ENCODE measurements at places on chromosomes 5 and 9.

DNA sequence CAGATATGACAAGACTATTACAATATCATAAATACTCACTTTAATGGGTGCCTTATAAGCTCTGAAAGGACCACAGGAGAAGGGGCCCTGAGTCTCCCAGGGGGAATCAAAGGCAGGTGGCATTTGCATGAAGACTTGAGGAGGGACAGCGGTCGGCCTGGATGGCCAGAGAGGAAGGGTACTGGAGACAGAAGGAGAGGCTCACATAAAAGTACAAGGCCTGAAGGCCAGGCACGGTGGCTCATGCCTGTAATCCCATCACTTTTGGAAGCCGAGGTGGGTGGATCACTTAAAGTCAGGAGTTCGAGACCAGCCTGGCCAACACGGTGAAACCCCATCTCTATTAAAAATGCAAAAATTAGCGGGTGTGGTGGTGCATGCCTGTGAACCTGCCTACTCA lies 29.1 kb upstream of the LMX1B start:
- no peak for DNase-seq

- DNase-seq = no peak
Observed at GRCh38 chr9:14283276-14283675, 30.7 kb downstream of the NFIB start.

DNA sequence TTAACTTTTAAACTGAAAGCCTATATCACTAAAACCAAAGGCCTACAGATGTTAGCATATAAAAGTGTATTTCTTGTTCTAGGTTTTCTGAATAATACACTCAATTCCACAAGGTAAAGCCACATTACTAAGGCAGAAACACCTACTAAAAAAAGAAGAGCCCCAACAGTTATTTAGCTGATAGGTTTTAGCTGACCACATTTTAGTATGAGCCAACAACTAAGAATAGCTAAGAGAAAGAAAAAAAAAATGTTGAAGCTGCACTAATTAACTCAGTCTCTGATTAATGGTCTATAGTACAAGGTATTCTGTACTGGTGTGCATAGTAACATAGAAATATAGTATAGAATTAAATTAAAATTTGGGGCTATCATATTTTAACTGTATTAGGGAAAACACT lies 23.5 kb downstream of the ZFR start:
- no peak for DNase-seq

DNA sequence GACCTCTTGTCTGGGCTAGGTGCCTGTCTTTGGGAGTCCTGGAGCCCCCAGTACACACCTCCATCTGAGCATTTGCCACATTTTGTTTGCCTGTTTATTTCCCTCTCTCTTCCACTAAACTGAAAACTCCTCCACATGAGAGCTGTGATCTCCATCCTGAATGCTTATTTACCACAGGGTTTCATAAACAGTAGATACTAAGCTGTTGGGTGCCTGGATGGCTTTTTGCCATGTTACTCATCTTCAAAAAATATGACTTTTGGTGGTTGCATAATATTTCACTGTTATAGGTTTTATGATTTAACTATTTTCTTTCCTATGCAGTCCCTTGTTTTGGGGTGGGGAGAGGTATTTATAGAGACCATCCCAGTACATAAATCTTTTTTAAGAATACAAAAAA lies 99.6 kb downstream of the APBA1 start:
- DNase-seq = no peak

GRCh38 chr9:137660144-137660543 lies 41.3 kb downstream of the EHMT1 start:
- no peak for DNase-seq

DNA sequence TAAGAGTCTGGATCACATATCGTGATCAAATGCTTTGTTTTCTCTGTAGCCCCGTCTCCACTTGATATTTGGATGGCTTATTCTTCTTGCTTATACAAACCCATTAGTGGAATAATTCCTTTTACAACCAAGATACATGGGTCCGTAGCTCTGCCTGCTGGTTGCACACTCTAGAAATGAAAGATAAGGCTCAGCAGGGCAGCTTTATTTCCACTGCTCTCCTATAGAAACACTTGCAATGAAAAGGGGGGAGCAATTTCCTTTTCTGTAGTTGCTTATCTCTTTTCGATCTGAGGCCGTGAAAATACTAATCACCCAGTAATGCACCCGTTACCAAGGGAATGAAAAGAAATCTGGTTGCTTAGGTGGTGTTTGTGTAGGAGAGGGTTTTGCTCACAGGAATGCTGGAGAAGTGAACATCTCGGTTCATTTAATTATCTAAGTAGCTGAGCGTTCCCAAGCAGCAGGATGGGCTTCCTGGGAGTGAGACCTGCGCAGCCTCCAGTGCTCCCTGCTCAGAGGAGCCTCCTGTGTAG lies 131.7 kb downstream of the ADAMTS16 start:
- DNase-seq = peak; percentile 53

DNA sequence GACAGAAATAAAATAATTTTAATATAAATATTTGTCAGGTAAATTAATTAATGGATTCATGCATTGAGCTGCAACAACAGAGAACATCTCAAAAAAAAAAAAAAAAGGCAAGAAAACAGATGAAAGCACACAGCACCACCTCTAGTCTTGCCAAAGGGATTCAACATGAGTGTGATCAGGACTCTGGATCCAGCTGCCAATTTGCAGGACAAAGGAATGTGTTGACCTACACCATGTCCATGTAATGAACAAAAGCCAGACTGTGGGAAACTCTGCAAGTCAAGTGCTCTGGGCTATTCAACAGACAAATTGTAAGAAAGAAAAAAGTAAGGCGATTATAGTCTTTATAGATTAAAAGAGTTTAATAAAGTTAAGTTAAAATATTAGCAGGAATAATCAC lies 769.3 kb downstream of the TLR4 start:
- no peak for DNase-seq

DNA sequence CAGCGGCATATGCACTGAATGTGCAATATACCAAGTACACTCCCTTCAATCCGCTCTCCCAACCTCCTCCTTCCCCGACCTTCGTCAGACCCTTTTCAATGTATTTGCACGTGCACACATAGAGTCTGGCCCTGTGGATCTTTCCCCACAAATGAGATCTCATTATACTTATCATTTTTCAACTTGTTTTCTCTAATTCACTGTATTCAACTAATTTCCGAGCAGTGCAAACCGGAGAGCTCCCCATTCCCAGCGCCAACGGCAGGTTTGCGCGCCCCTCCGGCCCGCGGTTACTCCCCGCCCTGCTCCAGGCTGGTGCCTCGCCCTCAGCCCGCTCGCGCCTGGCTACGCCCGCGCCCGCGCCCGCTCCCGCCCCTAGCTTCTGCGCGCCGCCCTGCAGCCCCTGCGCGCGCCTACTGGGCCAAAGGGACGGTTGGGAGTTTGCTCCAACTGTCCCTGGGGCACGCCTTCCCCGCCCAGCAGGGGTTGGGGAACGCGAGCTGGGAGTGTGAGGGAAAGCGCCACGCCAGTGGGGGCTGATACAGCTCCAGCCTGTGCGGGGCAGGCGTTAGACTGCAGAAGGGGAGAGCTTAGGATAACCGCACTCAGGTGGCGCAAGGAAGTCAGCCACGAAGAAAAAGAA lies 3.3 kb upstream of the CDC20B start:
- no peak for DNase-seq

DNA sequence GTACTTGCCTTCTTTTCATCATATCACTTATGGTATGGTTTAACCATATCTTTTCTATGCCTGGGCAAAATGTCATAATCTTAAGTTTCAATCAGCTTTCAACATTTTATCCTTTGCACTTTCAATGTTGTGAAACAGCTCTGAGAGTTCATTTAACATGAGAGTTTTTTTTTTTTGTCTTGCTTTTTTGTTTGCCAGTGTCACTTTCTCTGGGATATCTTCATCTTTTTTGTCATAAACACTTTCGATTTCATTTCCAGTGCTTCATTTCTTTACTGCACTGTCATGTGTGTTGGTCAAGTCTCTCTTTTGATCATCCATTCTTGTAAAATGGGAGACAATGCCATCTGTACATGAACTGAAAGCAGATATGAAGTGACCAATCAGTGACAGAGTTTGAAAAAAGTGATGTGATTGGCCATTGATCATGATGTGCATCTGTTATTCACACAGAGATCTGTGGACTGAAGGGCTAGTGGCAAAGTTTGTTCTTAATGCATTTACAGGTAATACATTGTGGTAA lies 7.5 kb upstream of the POU5F2 start:
- DNase-seq = no peak

DNA sequence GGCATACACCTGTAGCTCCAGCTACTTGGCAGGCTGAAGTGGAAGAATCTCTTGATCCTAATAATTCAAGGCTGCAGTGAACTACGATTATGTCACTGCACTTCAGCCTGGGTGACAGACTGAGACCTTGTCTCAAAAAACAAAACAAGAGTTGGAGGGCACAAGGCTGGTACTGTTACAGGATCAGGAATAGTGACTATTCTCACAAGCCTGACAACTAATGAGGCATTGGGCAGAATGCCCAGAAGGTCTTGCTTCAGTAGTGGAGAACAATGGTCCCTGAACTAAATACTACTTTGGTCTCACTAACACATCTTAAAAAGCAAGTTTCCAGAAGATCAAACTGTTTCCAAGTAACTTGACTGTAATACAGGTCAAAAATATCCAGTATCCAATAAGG lies 182.9 kb upstream of the RFX3 start:
- peak; percentile 7 for DNase-seq

DNA sequence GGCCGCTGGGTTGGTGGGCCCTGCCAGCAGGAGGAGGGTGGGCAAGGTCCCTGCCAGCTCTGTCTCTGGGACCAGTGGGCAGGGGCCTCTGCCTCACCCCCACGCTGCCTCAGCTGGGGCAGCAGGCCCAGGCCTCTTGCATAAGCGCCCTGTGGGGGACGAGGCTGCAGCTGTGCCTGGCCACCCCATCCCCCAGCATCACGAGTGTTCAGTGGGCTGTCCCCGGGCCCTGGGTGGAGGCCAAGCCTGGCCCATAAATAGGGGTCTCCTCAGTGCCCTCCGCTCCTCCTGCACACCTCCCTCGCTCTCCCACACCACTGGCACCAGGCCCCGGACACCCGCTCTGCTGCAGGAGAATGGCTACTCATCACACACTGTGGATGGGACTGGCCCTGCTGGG lies at the start of gene PTGDS:
TSS of gene PTGDS (plus strand) at position 282 of the 400 bp plus-strand sequence. CDS start at position 357, 75 bp downstream.
- peak; percentile 97 for DNase-seq

- DNase-seq = no peak
Observed at GRCh38 chr5:54178207-54178606, 132.2 kb downstream of the ARL15 start.

- DNase-seq = no peak
Observed at GRCh38 chr9:76092572-76092971, 202.1 kb downstream of the PCSK5 start.

- no peak for DNase-seq
Observed at GRCh38 chr5:81986126-81986525, 14.3 kb downstream of the ATG10 start.

DNA sequence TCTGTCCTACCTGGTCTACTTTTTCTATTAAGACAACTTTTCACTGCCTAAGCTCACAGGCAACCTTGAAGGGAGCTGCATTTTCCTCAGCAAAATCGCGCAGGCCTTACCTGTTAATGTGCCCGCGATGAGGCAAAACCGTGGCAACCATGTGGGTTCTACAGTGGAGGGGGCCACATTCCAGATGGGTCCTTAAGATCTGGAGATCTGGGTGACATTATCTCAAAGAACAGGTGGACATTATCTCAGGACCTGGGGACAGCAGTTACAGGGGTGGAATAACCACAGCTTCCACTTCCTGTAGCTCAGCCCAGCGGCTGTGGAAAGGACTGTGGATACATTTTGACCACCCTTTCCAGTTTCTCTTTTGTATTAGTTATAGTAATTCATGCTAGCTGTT lies 112.8 kb upstream of the PTCH1 start:
- no peak for DNase-seq

- DNase-seq = no peak
Observed at GRCh38 chr5:127834554-127834953, 131.4 kb downstream of the CCDC192 start.

- DNase-seq = no peak
Observed at GRCh38 chr5:139657363-139658321, 9.5 kb downstream of the CXXC5 start.

DNA sequence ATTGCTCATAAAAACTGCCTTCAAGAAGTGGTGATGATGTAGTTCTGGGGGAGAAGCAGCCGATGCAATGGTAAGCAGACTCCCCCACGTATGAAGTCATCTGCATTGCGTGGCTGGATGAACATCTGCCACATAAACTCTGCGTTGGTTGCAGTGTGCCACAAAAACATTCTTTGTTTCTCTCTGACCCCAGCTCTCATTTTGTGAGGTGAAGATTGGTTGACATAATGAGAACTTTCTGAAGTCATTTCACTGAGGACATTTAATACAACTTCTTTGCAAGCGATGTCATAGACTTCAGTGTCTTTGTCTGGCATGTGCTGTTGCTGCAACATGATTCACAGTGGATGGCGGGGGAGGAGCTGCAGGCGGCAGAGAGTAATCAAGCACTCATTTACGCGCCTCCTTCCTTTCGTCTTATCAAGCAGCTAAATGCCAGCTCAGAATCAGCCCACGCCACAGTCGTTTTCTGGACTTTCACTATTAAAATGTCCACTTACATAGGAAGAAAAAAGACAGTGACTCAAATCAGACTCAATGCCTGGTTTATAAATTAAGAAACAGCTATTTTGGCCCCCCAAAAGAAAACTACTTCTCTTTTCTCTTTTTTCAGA lies 91.5 kb upstream of the NFIL3 start:
- DNase-seq = peak; percentile 46

- no peak for DNase-seq
Observed at GRCh38 chr5:137935190-137935589, 45.9 kb downstream of the PKD2L2 start.

DNA sequence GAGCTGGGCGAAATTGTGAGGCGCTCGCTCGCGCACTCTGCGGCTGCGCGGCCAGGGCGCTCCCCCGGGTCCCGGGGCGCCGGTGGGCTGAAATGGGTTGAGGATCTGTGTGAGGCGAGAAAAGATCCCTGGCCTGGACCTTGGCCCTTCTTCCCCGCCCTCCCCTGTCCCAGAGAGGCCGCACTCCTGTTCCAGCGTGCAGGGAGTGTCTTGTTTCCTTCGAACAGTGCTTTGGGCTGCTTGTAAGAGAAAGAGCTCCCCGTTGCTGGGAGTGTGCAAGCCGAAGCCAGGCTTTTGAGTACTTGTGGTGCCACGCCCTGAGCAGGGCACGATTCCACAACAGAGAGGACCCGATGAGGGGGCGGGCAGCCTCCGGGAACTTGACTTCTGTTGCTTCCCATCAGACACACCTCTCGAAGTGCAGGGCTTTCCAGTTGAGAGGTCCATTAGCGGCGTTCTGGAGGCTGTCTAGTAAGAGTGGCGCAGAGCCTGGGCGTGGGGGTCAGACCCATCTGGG lies 535 bp downstream of the DOLPP1 start:
- no peak for DNase-seq
